NCI-H446 treated with DMSO at 0.1 percent for 48 hours (cell line): ENCODE measurements at places on chromosomes 5 and 9.
A peak's percentile ranks its signal among the peaks of the same experiment; 100 is the strongest.

GRCh38 chr5:142356716-142357468, 32.1 kb upstream of the SPRY4 start:
- DNase-seq, result peak; percentile 40

GRCh38 chr5:109743041-109743531, 53.4 kb downstream of the MAN2A1 start:
- no peak for DNase-seq

DNA sequence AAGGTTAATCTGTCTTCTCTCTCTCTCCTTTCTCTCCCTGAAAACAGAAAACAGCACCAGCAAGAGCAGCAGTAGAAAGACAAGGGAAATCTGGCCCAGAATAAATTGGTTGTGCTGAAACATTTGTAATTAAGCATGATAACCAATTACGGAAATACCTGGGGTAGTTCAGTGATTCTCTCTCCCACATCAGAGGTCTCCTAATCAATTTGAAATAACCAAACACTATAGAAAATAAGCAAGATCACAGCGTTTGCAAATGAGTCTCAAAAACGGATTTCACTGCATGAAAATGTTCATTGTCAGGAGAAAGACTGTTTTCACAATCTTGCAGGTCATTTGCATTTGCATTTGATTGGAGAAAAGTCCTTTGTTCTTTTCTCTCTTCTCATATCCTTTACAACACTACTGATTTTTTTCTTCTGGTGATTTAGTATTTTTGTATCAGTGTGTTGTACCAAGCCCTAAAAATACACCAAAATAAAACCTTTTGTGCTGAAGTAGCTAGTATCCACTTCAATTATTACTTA, 36.8 kb upstream of the CDH6 start:
- no peak for DNase-seq

DNA sequence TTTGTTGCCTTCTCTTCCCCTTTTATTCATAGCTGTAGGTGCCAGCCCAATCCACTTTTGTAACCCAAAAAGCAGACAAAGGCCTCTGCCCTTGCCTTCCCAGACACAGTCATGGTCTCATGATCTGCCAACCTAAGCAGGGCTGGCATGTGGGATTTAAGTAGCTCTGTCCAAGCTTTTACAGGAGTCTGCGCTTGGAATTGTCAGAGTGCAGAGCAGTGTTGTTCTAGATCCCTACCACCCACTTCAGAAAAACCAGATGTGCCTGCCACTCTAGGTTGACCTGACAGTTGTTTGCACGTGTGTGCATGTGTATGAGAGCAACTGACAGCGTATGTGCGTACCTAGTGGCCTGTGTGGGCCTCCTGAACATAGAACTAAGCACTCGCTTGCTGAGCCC, 87.8 kb upstream of the SPRY4 start:
- no peak for DNase-seq

DNA sequence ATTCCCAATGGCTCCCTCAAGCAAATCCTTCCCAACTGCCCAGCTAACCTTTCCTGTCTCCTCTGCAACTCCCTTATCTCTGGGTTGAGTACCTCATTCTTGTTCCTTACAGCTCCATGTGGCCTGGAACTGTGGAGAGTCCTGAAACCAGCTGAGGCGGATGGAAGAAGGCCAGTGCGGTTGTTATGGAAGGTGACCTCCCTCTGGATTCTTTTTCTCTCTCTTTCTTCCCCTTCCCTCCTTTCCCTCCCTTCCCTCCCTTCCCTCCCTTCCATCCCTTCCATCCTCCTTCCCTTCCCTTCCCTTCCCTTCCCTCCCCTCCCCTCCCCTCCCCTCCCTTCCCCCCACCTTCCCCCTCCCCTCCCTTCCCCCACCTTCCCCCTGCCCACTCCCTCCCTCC, 45.1 kb downstream of the IL31RA start:
- no peak for DNase-seq

DNA sequence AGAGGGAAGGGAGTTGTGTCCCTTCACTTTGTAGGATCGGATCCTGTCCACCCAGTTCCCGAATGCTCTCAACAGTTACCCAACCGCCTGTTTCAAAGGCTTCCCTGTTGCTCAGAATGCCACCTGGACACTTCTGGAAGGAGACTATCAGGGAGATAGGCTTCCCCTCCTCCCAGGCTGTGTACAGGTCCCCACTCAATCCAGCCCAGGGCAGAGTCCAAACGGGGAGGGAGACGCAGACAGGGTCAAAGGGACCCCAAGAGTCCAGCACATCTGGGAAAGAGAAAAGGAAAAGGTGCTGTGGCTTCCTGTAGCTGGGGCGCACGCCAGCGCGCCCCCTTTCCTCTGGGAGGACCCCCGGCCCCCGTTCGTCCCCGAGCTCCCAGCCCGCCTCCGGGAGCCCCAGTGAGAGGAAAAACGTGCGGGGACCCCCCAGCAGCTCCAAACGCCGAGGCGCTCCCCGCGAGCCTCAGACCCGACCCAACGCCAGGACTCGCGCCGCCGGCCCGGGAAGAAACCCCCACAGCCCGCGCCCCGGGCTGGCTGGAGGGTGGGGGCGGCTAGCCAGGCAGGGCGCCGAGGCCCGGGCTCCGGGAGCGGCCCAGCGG, 640 bp downstream of the SURF4 start:
- no peak for DNase-seq

DNA sequence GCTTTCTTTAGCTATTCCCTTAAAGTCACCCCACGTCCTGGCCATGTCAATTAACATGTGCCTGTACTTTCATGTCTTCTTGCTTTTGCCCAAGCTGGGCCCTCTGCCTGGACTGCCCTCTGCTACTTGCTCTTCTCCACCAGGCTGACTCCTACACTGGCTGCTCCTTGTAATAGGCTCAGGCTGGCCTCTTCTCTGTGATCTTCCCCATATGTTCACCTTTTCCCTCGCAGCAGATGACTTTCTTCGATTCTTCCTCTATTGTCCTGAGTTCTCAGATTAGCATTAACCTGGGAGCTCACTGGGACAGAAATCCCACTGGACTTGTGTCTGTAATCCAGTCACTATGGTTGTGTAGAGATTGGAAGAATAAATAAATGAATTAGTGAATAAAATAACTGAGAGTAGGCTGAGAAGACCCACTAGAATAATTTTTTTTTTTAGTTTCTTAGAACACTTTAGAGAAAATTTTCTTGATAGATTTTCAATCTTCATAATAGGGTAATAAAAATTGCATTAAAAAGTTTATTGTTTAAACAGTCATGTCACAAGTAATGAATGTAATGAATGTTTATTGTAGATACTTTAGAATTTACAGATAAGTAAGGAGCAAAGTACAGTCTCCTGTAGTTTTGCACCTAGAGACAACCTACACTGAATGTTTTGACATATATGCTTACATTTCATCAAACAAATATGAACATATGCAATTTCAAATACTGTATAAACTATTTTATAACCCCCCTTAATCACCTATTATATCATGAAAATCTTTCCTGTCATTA, 47.4 kb upstream of the TNFSF15 start:
- DNase-seq, result no peak

- no peak for DNase-seq
Observed at GRCh38 chr5:158773161-158773560, 326.6 kb downstream of the EBF1 start.

GRCh38 chr5:62547945-62548630, 30.5 kb upstream of the LRRC70 start:
- DNase-seq, result no peak

DNA sequence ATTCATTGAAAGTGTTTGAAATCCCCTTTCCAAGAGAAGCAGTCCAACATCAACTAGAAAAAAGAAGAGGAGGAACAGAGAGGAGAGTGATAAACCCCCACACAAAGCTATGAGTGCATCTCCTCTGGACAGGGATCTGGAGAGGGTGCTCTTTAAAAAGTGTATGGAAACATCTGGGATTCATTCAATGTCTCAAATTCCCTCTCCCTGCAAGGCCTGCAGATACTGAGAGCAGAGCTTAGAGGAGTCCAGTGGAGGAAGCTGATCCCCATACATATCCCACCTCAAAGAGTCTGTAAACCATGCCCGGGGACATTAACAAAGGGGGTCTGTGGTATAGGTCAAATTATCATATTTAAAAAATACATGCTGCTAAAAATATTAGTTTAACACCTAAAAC, 2.2 kb downstream of the SPOCK1 start:
- DNase-seq, result no peak

- DNase-seq, result no peak
Observed at GRCh38 chr9:137171149-137171900, 531 bp downstream of the TMEM210 start.

DNA sequence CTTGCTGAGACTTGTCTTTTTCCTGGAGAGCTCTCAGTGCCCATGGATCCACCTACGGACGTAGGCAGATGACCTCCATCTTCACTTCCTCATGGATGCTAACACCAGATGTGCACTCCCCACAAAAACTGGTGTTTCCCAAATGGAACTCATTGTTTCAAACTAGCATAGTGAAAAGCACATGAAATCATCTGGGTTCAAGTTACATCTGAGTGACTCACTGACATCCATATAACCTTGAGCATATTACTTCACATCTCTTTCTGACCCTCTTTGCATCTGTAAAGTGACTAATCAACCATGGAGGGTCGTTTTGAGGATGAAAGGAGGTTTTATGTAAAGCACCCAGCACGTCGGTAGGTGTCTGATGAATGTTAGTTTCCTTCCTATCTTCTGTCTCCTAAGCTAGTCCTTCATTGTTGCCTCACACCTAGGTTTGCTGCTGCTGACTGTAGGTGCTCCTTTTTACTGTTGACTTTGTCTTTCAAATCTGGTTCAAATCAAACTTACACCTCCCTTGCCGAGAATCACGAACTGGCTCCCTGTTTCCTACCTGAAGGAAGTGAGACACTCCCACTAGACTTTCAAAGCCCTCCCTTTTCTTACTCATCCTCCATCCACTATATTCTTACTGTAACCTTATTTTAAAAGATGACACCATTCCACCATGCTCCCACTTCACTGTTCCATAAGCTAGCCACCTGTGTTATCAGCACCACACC, 10.3 kb downstream of the OCLN start:
- DNase-seq, result no peak

- DNase-seq, result no peak
Observed at GRCh38 chr5:152097128-152097527, 172.5 kb upstream of the GLRA1 start.

DNA sequence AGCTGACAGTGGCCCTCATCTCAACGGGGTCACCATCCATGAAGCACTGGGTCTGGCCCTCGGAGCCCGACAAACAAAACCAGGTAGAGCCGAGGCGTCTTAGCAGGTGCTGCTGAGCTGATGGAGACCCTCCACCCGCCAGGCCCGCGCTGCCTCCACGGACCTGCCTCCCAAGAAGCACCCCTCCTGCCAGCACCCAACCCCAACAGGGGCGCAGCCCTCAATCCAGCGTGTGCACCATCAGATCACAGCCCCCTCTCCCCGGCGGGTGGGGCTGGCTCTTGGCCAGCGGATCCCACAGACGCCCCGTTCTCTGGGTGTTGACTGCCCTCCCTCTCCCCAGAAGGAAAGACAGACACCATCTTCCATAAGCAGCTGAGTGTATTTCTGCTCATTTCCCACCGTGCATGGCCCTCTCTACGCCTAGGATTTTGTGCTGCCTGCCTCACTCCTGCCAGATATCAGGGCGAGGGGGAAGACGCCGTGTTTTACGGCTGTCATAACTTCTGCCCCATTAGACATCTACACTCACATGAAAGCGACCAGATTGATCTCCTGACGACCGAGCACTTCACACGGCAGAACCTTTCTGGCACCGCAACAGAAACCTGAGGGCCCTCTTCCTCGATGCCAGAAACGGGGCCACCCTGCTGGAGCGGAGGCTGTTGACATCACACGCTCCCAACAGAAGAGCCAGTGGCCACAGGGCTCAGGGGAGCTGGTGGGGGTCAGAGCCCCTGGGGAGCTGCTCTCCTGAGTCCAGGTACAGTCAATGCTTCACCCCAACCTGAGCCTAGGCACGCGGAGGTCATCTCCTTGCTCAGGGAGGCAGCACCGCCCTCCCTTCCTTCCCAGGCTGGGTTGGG, 12.4 kb downstream of the NACC2 start:
- no peak for DNase-seq

DNA sequence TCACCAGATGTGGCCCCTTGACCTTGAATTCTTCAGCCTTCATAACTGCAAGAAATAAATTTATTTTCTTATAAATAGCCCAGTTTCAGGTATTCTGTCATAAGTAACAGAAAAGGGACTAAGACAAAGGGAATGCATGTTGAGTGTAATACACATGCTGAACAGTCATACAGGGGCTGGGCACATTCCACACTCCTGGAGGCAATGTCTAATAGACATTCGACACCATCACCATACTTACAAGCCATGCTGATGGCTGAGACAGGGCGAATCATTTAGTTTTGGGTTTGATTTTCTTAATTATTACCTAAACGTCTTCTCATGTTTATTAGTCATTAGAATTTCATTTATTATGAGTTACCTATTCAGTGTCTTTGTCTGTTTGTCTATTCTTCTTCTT, 68.5 kb downstream of the TENT4A start:
- DNase-seq, result no peak

GRCh38 chr9:1400983-1401382, 350.8 kb downstream of the DMRT2 start:
- no peak for DNase-seq

DNA sequence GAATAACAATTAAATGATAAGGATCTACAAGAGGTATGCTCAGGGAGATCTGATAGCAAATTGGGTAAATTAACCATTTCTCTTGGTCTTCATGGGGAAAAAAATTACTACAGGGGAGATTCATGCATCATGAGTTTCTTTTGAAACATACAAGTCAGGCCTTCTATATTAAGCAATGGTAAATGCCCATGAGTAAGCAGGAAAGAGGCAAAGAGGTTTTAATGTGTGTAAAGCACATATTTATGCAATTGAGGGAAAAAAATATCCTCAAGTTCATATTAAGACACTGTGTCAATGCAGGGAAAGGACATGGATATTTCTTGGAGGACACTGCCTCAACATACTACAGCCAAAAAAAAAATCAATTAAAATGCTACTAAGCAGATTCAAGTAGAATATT, 73.4 kb upstream of the NR4A3 start:
- no peak for DNase-seq

DNA sequence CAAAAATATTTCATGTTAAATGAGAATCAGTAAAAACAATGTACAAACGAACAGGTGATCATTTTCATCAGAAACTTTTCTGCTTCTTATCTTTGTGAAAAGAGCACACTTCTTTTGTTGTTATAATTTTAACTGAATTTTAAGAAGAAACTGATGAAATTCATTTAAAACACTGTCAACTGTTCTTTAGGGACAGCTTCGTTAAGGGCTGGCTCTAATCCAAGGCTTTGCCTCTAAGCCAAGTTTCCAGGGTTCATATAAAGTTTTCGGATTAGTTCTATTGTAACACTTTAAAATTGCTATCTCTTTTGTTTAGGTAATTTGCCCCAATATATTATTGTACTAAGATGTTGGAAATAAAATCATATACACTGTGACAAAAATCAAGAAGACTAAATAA, 559.2 kb downstream of the TUSC1 start:
- DNase-seq, result no peak
